ENCODE measurements at places on chromosomes 11 and 22. TPM values are rescaled to one million over a fixed set of nuclear protein-coding genes. Genes with fewer than 3 reads are reported as not detected.

AP2A2 gene
- total RNA-seq: 47.8 TPM

IL10RA gene
- 10.6 TPM for total RNA-seq

MAP6 gene
- 4.8 TPM for total RNA-seq

OR51I1 gene
- not detected for total RNA-seq

SELENOM gene
- 208 TPM for total RNA-seq

OR5T1 gene
- not detected for total RNA-seq

MUC15 gene
- total RNA-seq: 169 TPM

DRICH1 gene
- not detected for total RNA-seq

DUSP8 gene
- 2.7 TPM for total RNA-seq

SLC22A8 gene
- not detected for total RNA-seq

OR8D4 gene
- not detected for total RNA-seq

ATM gene
- 157 TPM for total RNA-seq

CARNS1 gene
- total RNA-seq: 5.3 TPM

MPZL2 gene
- 92.7 TPM for total RNA-seq

ALX4 gene
- total RNA-seq: not detected

PARVA gene
- 28.5 TPM for total RNA-seq

ST14 gene
- total RNA-seq: 101 TPM

OR52D1 gene
- total RNA-seq: not detected

TRIM29 gene
- 1.6 TPM for total RNA-seq

HEPN1 gene
- not detected for total RNA-seq

TTLL12 gene
- 27.9 TPM for total RNA-seq

BIRC3 gene
- 2.0 TPM for total RNA-seq

PAMR1 gene
- 16.4 TPM for total RNA-seq

ZNF214 gene
- 7.2 TPM for total RNA-seq
